ENCODE measurements at places on chromosomes 4 and X. TPM values are rescaled to one million over a fixed set of nuclear protein-coding genes. Genes with fewer than 3 reads are reported as not detected.

The HEPH gene
- total RNA-seq: 0.08 TPM

The FAM156B gene
- total RNA-seq: 13.0 TPM

The COX7B2 gene
- not detected for total RNA-seq

The MAP9 gene
- 9.8 TPM for total RNA-seq

The RS1 gene
- total RNA-seq: not detected

The HS3ST1 gene
- 0.21 TPM for total RNA-seq

The FBXL5 gene
- 20.2 TPM for total RNA-seq

The CT45A3 gene
- not detected for total RNA-seq
